NCI-H2107 (cell line): ENCODE measurements at places on chromosomes 5 and 9.

DNA sequence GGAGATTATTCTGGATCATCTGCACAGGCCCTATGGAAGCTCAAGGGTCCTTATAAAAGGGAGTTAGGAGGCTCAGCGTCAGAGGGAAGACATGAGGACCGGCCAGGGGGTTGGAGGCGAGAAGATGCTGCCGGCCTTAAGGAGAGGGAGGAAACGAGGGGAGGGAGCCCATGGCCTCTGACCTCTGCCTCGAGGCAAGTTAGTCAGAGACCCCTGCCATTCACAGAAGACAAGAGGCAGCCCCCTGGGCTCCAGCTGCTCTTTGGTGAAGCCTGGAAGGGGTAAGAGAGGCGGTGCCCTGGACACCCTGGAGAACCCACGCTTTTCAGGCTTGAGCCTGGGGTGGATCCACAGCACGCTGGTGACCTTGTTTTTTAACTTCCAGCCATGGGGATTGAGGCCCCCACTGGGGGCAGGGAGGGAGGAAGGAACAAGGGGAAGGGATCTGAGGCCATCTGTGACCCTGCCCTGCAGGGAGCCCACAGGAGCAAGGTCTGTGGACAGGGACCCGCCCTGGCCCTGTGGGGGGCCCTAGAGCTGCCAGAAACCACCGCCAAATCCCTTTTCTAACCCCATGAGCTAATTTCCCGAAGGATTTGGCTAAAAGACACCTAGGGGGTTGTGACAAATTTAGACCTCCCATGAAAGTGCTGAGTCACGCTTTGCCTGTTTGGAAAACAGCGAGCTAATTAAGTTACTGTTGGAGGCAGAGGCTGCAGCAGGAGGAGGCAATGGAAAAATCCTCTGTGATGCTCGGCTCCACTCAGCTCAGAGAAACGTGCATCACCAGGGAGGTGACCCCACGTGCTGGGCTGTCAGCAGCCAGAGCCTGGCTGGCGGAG, 49.7 kb downstream of the OLFM1 start:
- no peak for DNase-seq

- DNase-seq, result no peak
Measured at GRCh38 chr5:134069553-134069952, 44.9 kb upstream of the TCF7 start.

- DNase-seq, result no peak
Measured at GRCh38 chr5:65475895-65476294, 5.8 kb downstream of the ADAMTS6 start.

- DNase-seq, result no peak
Measured at GRCh38 chr5:81058121-81058520, 98.0 kb downstream of the RASGRF2 start.
